ENCODE measurements at places on chromosomes 7 and 10.

GRCh38 chr10:32163071-32163761 is 107.0 kb upstream of the KIF5B start:
- DNase-seq = no peak

DNA sequence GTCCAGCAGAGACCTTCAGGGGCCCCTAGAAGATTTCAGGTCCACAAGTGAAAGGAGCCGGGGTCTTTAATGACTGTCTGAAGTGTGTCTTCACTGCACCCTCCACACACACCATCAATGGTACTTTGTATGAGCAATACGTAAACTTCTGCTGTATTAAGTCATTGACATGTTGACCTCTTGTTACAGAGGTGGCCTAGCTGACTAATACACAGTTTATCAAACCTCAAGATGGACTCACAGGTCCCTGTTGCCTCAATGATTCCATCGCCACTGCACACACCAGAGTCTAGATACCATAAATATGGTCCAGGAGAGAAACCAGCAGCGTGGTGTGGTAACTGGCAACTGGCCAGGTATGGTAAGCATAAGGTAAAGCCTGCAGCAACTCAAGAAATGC is 19.5 kb downstream of the KCNMA1 start:
- no peak for DNase-seq

DNA sequence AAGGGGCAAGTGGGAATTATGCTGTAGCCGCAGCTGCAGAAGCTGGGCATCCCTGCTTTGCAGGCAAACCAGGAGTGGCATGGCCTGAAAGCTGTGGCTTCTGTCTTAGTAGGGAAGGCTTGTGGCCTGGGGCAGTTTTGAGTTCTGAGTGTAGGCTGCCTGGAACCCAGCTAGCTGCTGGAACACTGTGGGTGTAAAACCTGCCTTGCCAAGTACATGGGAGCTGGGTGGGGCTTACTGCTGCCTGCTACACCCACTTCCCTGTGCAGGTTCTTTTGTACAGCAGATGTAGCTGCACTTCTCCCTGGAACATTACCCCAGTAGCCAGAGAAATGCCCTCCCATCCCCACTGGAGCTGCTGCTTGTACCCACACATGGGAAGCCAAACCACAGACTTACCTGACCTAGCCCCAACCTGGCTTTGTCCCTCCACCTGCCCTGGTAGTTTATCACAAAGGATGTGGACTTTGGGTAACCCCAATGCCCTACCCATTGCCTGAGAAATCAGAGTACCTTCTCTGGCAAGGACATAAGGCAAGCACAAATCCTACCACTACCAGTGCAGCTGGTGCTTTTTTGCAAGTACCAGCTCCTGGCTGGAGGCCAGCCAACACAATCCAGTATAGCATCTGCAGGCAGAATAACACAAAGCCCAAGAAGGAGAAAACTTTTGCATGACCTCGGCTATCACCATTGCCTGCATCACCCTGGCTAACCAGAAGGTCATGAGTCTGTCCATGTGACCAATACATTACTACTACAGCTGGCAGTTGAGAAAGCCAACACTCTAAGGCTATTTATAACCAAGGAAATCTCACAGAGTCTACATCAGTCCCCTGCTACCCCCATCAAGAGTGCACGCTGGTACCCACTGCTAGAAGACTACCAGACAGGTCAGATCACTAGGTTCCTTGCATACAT is 26.5 kb upstream of the PPP1R3A start:
- no peak for DNase-seq

DNA sequence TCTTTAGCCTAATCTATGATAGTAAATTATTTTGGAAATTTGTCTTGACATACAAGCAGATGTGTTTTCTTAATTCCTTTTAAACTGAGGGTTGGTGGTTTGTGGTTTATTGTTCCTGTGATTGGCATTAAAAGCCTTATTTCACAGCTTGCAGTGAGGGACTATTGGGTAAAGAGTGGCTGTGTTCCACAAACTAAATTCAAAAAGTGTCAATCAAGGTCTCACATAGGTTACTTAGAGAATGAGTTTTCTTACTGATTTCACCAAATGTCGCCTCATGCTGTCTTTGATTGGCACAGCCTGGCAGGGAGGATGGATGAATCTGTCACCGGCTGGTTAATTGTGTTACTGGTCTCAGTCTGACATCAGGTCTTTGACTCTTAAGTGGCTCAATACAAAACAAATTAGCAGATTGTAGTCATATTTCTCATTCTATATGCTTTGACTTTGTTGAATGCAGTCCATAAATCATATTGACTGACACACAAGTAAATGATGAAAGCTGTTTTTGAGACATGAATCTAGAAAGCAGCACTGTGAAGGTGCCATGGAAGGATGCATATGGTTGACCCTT is 66.8 kb upstream of the CYP26C1 start:
- DNase-seq = no peak

All from testis (tissue), 5 donors.